ENCODE measurements at places on chromosomes 16 and 17. TPM values are rescaled to one million over a fixed set of nuclear protein-coding genes. Genes with fewer than 3 reads are reported as not detected.

DNA sequence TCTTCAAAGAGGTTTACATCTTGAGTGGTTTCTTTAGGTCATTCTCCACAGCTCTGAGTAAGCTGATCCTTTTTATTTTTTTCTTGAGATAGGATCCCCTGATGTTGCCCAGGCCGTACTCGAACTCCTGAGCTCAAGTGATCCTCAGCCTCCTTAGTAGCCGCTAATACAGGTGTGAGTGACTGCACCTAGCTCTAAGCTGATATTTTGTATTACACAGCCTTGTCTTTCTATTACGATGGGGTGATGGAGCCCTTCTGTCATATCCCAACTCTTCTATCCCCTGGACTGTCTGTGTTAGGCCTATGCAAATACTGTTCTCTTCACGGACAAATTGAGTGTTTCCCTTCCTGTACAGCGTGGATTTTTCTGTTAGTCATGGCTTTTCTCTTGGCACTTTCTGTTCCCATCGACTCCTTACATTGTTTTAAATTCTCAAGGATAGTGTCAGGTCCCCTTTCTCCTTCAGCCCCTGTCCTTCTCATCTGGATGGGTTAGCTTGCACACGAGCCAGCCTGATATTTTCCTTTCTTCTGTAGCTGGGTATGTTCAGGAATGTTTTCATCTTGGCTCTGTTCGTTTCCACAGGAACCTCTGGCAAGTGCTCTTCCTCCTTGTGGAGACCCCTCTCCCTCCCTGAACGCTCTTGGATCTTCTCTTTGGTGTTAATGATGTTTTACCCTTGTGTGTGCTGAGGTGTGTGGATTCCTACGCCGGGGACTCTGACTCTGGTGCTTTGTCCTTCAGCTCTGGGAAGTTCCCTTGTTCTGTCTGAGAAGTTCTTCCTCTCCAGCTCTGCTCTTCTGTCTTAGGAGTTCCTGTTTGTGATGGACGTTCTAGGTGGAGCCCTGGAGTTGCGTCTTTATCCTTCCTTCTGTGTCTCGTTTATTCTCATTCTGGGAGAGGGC, 2.3 kb downstream of the BANP start:
- no peak for DNase-seq

GRCh38 chr16:75106351-75107274, 10.0 kb downstream of the LDHD start:
- DNase-seq, result no peak

Gene SLC2A4
- total RNA-seq, result 29.2 TPM

GRCh38 chr16:11129378-11129781, 126.6 kb downstream of the SOCS1 start:
- DNase-seq, result no peak

Gene DUSP3
- total RNA-seq, result 73.5 TPM

Measured in omental fat pad (tissue), 4 donors.